Stimulated activated CD4-positive, alpha-beta T cell treated with anti-CD3 and anti-CD28 coated beads, Interleukin-4, amount 100 ng/mL, for 1 hour (primary cell): ENCODE measurements at places on chromosomes 2 and 18.

DNA sequence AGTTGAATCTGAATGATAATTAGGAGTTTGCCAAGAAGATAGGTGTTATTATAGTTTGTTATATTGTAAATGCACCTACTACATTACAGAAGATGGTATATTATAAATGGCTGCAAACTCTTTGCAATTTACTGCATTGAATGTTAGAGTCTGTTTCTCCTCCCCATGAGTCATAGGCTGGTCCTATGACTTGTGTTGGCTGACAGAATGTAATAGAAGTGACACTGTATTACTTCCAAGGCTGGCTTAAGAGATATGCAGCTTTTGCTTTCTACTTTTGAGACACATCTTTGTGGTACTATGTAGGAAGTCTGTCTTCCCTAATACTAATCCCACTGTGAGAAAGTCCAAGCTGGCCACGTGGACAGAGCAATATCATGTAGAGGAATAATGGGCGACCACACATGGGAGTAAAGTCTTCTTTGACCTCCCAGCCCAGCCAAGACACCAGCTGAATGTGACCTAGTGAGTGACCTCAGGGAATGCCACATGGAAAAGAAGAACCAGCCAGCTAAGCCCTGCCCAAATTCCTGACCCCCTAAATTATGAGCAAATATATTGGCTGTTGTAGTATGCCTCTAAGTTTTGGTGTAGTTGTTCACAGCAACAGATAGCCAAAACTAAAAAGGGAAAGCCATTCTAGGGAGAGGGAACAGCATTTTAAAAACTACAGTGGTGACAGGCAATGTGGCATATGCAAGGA, 6.8 kb upstream of the DDX1 start:
- DNase-seq: no peak

DNA sequence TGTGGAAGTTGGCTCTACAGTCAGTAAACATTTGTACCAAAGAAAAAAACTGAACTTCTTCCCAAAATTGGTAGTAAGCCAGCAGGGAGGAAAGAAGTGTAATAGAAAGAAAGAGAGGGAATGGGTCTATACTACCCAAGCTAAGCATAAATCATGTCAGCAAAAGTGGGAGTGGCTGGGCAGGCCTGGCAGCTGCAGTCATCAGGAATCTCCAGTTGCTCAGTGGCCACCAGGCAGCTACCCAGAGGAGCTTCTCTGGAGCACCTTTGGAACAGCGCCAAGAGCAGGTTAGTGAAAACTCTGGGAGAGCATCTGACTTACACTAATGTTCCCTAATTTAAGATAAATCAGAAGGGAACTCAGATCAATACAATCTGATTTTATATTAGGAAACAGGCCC, 14.3 kb downstream of the FRZB start:
- no peak for DNase-seq

DNA sequence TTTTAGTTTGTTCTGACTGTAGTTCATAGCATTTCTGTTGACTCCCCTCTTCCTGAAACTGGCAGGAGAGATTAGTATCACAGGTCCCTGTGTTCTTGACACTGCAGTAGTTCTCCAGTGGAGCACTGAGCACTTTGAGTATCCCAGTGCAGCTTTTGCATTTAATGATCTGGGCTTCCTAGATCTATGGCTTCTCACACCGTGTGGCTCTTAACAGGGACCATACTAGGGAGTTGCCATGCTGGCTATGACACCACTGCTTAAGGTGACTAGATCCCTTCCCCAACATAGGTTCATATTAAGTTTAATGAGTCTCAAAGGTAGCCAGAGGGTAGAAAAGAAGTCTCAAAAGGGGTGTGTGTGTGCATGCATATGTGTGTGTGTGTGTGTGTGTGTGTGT, 6.2 kb upstream of the MSTN start:
- DNase-seq: no peak

GRCh38 chr2:240245706-240246105, 105.2 kb upstream of the OTOS start:
- no peak for DNase-seq

DNA sequence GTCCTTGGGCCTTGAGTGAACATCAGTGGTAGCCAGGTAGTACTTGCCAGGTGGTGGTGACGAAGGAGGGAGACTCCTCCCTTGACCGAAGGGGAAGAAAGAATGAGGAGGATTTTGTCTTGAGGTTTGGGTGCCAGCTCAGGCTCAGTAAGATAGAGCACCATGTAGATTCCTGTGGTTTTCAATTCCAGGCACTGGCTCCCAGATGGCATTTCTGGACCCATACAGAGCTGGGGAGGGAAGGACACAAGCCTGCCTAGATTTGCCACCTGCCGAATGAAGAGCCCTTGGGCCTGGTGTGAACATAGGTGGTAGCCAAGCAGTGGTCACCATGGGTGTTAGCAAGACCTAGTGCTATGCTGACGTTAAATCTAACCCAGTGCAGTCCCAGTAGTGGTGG, 108.8 kb upstream of the UBE2E3 start:
- no peak for DNase-seq

- no peak for DNase-seq
These were observed 40.4 kb downstream of the KIDINS220 start for GRCh38 chr2:8796878-8797550.

DNA sequence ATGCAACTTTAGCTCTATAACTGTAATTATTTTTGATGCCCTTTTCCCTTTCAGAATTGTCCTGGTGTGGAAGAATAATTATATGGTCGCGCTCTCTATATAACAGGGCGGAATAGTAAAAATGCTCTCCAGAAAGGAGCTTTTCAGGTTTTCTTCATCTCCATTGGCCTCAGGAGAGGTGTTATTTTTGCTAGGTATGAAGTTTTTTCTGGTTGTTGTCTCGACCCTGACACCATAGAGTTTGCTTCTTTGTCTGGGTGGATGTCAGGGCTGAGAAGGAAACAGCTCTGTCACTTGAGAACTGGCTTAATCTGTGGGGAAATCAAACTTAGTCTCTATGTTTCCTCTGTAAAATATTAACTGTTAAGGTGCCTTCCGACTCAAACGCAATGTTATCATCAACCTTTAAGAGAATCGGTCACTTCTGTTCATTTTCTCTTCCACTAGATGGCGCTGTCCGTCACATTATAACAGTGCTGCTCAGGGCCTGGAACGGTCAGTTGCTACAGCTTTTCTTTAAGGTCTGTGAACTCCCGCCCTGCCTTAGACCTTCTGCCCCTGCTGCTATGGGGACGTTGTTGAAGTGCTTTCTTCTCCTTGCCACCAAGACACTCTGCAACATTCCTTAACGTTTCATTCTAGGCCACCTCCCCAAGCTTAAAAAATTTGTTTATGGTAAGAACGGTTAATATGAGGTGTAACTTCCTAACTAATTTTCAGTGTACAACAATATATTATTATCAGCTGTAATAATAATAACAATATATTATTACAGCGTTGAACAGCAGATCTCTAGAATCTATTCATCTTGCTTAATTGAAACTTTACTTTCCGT, 23.8 kb upstream of the SERPINB12 start:
- DNase-seq: peak; percentile 18

GRCh38 chr18:36376361-36376760, 78.8 kb downstream of the FHOD3 start:
- no peak for DNase-seq

DNA sequence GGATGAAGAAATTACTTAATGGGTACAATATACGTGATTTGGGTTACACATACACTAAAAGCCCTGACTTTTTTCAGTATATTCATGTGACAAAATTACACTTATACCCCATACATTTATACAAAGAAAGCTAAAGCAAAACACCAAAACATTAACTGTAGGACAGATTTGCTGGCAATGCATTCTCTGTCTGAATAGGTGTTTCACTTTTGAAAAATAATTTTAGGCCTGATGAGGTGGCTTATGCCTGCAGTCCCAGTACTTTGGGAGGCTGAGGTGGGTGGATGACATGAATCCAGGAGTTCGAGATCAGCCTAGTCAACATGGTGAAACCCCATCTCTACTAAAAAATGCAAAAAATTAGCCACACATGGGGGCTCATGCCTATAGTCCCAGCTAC, 301.5 kb upstream of the FAM98A start:
- no peak for DNase-seq

- DNase-seq: no peak
These were observed 113.5 kb upstream of the PPP1CB start for GRCh38 chr2:28638102-28638501.

GRCh38 chr2:236825989-236826510, 256.4 kb downstream of the ACKR3 start:
- DNase-seq: no peak

DNA sequence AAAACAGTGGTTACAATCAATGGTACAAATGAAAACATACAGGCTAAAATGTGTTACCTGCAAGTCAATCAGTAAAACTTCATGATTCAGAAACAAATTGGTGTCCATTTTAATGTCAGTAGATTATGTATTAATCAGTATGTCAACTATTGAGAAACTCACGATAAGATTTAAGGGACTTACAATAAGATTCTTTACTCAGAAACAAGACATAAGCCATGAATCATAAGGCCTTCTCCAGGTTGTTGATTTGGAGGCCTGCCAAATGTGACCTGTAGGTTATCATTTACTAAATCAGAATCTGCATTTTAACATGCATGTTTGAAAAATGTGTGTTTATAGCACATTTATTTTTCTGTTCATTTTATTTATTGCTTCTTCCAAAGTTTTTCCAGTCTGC, 623.1 kb downstream of the CCDC85A start:
- no peak for DNase-seq

DNA sequence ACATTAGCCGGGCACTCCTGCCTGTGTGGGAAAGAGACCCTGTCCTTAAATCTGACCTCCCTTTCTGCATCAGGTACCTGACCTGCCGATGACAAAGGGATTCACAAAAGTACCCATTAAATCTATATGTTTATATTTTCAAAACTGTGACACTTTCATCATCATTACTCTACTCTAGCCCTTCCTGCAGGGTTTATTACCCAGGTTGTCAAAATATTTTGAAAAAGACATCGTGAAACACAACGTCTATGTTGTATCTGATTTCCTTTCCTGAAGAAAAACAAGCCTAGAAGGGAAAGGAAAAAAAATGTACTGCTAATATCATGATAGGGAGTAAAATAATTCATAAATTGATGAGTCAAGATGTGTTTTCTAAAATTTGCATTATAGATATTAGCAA, 15.2 kb upstream of the KYNU start:
- no peak for DNase-seq

GRCh38 chr2:104620801-104621200, 233.1 kb upstream of the POU3F3 start:
- DNase-seq: no peak

- no peak for DNase-seq
These were observed 1638.9 kb downstream of the LRP1B start for GRCh38 chr2:140491876-140492275.

GRCh38 chr2:200367155-200367554, 60.7 kb downstream of the SPATS2L start:
- no peak for DNase-seq
